NCI-H1417 treated with DMSO at 0.1 percent for 48 hours (cell line): ENCODE measurements at places on chromosomes 5 and 9.

- no peak for DNase-seq
Measured at GRCh38 chr5:169151051-169151805, 149.7 kb downstream of the SLIT3 start.

DNA sequence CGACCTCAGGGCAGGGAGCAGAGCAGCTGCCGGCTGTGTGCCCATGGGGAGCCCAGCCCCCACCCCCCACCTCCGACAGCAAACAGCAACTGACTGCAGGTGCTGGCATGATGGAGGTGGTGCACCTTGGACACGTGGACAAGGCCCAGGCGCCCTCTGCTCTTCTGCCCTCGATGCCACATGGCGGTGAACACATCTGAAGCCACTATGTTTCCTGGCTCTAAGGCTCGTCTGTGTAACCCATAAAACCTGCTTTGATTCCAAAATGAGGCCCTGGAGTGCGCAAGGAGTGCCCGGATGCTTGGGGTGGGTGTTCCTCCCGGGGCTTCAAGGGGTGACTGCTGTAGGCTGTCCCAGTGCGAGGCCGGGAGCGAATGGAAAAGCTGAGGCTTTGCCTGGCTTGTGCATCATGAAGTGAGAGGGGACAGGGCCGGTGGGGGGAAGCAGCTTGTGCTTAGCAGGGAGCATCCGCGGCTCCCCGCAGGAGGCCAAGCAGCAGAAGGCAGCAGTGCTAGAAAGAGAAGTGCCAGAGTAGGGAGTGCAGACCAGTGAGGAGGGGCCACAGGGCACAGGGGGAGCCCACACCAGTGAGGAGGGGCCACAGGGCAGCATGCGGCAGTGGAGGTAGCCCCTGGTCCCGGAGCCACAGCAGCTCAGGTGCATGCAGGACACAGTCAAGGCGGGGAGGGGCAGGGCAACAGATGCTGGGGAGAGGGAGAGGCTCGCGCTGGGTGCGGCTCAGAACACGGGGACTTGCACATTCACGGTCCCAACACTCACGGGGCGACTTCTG, 30.0 kb downstream of the NKD2 start:
- DNase-seq: no peak

GRCh38 chr5:33153831-33154230, 286.9 kb upstream of the TARS1 start:
- no peak for DNase-seq

GRCh38 chr9:14186096-14186495, 127.8 kb downstream of the NFIB start:
- DNase-seq: no peak

DNA sequence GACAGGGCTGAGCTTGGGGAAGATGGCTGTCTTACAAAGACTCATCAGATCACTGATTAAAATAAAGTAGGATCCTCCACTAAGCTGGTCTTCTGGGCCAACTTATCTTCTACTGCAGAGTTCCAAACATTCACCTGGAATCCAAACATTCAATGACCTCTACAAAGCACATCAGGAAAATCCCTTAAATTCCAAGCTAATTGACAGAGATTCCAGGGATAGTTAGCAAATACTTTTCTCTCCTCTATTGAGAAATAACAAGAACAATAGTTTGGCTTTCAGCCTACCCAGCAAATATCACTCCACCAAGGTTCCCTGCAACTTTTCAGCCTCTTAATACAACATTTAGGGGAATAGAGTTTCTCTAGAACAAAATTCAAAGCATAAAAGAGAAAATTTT, 140.6 kb upstream of the LIFR start:
- no peak for DNase-seq
